ENCODE measurements at places on chromosomes 6 and 20.
A peak's percentile ranks its signal among the peaks of the same experiment; 100 is the strongest.

DNA sequence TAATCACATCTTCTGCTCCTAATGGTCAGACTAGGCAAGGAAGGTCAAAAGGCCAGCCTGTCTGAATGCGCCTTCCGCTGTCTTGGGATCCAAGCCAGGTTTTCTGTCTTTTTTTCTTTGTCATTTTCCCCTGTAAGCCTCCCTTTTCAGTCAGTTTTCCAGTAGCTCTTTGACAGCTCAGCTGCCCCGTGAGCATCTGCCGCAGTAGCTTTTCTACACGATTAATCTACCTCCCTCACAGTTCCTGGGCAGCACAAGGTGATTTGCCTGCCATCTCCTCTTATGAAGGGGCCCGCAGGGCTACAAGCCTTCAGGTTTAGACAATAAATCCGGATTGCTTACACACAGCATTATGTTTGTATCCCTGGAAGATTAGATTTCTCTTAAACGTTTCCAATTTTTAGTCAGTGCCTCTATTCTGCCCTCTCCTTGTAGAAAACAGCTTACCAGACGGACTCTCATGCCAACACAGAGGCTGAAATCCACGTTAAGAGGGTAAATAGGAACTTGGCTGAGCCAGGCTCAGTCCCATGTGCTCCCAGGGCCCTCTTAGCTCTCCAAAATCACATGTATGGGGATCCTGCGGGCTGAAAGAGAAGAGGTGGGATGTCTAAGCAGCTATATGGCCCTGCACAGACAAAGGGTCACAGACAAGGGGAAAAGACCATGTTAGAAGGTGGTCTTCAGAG, 77.2 kb downstream of the LY86 start:
- no peak for DNase-seq

- DNase-seq = no peak
Measured at GRCh38 chr6:28811873-28812272, 111.9 kb downstream of the TRIM27 start.

- DNase-seq = no peak
Measured at GRCh38 chr6:10721850-10722569, 860 bp upstream of the TMEM14C start.

DNA sequence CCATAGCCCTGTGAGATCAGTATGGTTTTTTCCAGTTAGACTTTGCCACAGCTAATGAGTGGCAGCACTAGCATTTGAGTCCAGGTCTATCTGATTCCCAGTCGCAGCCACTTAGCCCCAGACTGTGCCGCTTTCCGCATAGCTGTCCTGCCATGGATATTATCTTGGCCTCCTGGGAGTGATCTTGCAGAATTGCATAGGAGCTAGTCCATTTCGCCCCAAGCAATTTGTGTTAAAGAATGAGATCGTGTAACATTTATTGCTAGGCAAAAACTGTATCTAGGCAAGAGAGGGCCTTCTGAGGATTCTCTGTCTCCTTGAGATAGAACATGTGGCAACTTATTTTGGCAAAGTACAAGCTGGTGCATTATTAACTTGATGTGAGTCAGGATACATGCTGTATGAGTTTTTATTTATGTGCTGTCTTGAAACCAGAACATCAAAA, 74.2 kb downstream of the EZR start:
- DNase-seq = no peak

DNA sequence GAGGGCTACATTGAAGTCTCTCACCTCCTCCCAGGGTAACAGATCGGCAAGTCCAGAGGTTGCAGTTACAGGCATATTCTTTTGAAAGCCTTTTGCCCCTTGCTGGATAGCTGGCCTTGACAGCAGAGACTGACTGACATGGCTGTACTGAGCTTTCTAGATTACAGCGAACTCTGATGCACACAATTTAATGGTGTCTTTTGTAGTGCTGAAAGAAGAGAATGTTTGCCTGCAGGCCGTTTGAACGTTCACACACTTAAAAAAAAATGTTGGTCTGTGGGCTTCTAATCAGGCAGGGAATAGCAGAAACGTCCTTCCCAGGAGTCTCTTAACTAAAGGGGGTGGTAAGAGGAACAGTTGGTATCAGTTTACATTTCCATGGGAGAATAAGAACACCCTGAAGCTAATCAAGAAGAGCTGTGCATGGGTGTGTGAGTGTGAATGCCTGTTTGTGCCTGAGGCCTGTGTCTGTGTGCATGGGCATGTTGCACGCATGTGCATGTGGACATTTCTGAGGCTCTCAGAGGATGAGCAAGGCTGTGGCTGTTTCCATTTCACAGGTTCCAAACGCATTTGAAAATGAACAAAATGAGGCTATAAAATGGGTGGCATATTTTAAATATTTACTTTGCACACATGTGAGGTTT, 213.9 kb upstream of the SSTR4 start:
- DNase-seq = no peak

- DNase-seq = no peak
Measured at GRCh38 chr6:22445946-22446345, 123.4 kb upstream of the HDGFL1 start.

DNA sequence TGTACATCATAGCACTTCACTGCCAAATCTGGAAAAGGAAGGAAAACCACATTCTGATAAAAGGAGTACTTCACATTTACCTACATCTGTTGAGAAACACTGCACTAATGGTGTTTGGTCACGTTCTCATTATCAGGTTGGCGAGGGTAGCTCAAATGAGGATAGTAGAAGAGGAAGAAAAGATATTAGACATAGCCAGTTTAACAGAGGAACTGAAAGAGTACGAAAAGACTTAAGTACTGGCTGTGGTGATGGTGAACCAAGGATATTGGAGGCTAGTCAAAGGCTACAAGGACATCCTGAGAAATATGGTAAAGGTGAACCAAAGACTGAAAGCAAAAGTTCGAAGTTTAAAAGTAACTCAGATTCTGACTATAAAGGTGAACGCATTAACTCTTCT, 32.0 kb upstream of the GJA10 start:
- DNase-seq = no peak

DNA sequence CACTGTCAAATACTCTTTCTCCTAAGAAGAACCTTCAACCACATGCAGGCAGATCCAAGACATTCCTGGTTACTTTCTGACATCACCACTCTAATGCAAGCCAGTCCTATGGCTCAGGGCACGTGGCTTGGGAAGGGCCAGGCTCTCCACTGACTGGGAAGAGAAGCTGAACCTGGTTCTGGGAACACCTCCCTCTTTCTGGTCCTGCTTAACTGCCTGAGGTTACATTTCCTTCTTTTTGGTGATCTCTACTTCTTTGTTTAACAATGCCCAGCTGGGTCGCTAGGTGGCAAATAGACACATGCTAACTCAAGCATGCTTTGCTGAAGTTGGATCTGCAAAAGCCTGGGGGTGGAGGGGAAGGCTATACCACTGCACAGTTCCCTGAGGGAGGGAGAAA, 249.8 kb downstream of the GMDS start:
- DNase-seq = no peak

GRCh38 chr6:135283926-135284325, 102.8 kb downstream of the MYB start:
- DNase-seq = no peak

- no peak for DNase-seq
Measured at GRCh38 chr6:152012227-152012626, 204.7 kb downstream of the ESR1 start.

DNA sequence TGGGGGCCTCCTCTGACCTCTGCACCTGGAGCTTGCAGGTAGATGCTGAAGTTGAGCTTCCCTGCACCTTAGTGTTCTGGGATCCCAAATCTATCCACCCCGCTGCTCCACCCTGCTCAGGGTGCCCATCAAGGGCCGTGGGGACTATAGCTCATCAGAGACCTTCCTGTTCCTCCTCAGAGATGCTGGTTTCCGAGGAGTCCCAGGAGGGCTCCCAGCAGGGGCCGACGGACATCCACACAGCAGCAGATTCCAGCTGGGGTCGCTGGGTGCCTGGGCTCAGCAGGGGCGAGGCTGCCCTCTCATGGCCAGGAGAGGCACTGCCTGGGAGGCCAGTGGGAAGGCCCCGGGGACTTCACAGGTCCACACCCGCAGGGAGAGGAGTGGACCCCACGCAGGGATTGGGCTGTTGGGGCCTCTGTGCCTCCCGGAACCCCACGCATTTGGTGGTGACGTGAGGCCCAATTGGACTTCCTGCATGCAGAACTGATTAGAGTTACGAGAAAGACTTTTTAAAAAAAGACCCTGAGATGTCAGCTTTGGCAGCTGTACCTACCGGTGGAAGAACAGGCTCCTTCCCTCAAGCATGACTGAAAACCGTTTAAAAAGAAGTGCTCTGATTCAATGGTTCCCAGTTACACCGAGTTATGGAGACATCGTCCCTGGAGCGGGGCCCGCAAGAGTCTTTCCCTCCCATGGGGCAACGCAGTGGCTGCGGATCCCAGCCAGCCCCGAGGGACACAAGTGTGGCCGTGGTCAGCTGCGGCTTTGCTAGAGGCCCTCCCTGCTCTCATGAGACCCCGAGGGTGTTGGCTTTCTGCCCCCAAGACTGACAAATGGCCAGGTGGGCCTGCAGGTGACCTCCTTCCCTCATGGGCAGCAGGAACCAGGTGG, 25.3 kb upstream of the SLCO4A1 start:
- peak; percentile 74 for DNase-seq

GRCh38 chr20:32203356-32204204, 4.0 kb downstream of the PLAGL2 start:
- no peak for DNase-seq

GRCh38 chr6:155093430-155093829, 98.3 kb downstream of the TIAM2 start:
- no peak for DNase-seq

DNA sequence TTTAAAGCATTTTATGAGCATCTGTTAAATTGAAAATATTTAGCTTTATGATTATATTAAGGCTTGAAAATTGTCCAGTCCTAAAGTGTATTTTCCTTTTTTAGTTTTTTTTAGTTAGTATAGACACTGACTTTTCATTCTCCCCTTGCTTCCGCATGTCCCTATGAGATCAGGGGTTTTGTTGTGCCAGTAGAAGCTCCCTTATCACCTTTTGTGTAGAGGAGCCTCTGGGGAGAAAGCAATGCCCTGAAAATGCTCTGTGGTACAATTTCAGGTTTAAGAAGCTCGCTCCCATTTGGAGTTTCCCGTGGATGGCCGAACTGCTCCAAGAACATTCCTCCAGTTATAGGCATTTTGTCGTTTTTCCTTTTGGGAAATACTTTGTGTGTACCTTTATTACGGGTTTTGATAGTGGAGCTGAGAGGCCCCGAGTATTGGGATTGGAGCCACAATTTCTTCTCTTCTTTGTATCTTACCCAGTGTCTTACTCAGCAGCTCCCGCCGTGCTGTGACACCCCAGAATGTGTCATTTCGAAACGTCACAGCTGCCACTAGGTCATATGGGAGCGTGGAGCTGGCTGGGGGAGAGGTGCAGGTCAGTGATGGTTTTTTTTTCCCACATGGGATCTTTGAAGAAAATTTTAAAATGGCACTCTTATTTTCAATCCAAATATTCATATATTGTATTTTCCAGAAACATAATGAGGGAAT, 49.9 kb downstream of the RPRD1B start:
- DNase-seq = no peak

DNA sequence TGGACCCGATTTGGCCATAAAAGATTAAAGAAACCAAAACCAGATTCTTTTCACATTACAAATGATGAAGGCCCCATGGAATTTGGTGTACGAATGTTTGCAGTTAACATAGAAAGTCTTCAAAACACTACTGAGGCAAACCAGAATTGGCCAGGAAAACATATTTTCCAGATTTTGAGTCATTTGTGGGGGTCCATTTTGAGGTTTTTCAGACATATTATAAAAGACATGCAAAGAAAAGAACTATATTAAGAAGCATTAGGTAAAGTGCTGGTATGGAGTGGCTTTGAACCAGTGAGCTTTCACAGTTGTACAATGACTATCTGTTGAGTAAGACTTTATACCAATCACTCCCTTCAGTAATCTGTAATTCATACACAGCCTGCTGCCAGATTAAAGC, 168.9 kb upstream of the COL21A1 start:
- no peak for DNase-seq

GRCh38 chr6:107590378-107590777, 100.5 kb downstream of the SOBP start:
- DNase-seq = no peak

GRCh38 chr6:47599512-47599911, 98.9 kb upstream of the ADGRF4 start:
- no peak for DNase-seq

DNA sequence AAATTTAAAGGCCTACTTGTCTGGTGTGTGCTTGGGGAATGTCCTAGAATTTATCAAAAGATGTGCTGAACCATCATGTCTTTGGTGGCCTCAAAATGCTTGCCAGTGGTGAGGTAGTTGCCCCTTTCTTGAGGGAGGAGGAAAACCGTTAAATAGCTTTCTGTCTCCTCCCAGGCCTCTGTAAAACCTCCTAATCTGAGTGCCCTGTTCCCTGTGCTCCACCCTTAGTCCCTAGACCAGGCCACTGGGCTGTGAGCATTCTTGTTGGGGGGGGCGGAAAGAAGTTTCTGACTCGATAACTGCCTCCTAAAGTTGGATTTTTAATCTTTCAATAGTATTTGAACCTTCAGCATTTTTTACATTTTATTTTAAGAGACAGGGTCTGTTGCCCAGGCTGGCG, 23.1 kb downstream of the JARID2 start:
- DNase-seq = no peak

GRCh38 chr6:127990074-127990473, 89.2 kb upstream of the THEMIS start:
- DNase-seq = no peak

- no peak for DNase-seq
Measured at GRCh38 chr6:152050451-152051195, 243.1 kb downstream of the ESR1 start.

- no peak for DNase-seq
Measured at GRCh38 chr6:160343144-160343543, 5.0 kb upstream of the SLC22A3 start.

DNA sequence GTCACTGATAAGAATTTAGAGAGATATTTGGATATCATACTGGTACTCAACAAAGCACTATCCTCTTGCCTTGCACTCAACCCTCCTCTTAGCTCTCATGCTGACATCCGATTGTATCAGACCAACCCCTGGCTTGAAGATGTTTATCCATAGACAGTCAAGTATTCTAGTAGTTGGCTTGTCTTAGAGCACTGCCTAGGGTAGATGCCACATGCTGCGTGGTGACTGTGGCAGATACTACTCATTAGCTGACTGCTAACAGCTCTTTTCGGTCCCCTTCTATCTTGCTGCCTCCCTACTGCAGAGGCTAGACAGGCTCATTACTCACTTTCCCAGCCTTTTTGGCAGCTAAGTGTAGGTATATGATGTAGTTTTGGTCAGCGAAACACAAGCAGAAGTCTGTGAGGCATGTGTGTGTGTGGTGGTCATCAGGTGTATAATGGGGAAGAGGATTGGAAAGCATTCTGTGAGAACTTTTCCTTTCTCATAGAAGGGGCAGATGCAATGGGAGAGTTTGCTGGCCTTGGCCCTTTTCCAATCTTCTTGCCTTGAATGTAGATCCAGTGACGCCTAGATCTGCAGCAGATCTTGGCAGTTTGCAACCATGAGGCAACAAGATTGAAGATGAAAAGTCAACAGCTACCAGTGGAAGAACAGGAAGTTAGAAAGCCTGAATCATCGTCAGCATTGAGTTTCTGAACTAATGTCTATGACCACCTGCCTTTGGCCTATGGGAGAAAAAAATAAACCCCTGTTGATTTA, 4.4 kb upstream of the IFNGR1 start:
- no peak for DNase-seq

- DNase-seq = no peak
Measured at GRCh38 chr6:89505847-89506246, 72.9 kb downstream of the ANKRD6 start.
